Activated CD8-positive, alpha-beta T cell treated with anti-CD3 and anti-CD28 coated beads for 36 hours (primary cell): ENCODE measurements at places on chromosomes 5 and 9. TPM values are rescaled to one million over a fixed set of nuclear protein-coding genes. Genes with fewer than 3 reads are reported as not detected.
A peak's percentile ranks its signal among the peaks of the same experiment; 100 is the strongest.

GRCh38 chr9:130845254-130845653 lies 10.2 kb downstream of the ABL1 start:
- no peaks in the 10 kb centered on the region for H3K27me3 ChIP-seq
- H3K4me3 ChIP-seq, result no peak overlapping the region
- DNase-seq, result no peak
- H3K36me3 ChIP-seq, result no peaks in the 10 kb centered on the region
- H3K4me1 ChIP-seq, result peaks cover 19% of the 10 kb centered on the region

DNA sequence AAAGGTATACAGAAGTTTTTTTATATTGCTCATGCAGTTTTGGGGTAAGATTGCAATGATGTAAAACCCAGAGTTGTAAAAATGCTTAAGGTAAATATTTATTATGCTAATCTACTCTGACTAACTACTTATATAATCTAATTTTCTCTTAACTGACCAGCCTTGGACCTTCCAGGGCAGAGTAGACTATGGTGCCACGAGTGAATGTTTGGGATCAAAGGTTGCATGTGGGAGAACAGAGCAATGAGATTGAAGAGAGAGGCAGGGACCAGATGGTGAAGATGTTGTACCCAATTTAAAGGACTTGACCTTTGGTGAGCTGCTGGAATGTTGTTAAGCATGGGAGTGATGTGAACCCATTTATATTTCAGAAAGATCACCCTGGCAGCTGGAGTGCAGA lies 34.8 kb upstream of the PANK3 start:
- H3K36me3 ChIP-seq, result no peaks in the 10 kb centered on the region
- peaks cover 10% of the 10 kb centered on the region for H3K4me1 ChIP-seq
- no peak overlapping the region for H3K27ac ChIP-seq
- H3K27me3 ChIP-seq, result no peaks in the 10 kb centered on the region
- no peak overlapping the region for H3K4me3 ChIP-seq

GRCh38 chr5:148458036-148458888 lies 74.5 kb downstream of the FBXO38 start:
- peak; percentile 9 for DNase-seq
- no peaks in the 10 kb centered on the region for H3K36me3 ChIP-seq
- no peak overlapping the region for H3K27ac ChIP-seq
- H3K4me1 ChIP-seq, result peaks cover 15% of the 10 kb centered on the region
- H3K27me3 ChIP-seq, result peaks cover 21% of the 10 kb centered on the region
- no peak overlapping the region for H3K4me3 ChIP-seq

GRCh38 chr9:125631391-125632085 lies 75.5 kb downstream of the MAPKAP1 start:
- peaks cover 80% of the 10 kb centered on the region for H3K4me1 ChIP-seq
- peak overlapping the region; percentile 74 for H3K27ac ChIP-seq
- no peaks in the 10 kb centered on the region for H3K27me3 ChIP-seq
- H3K4me3 ChIP-seq, result no peak overlapping the region

- H3K27me3 ChIP-seq, result no peaks in the 10 kb centered on the region
- no peaks in the 10 kb centered on the region for H3K4me1 ChIP-seq
- DNase-seq, result no peak
- H3K4me3 ChIP-seq, result no peak overlapping the region
- no peak overlapping the region for H3K27ac ChIP-seq
Observed at GRCh38 chr5:2900360-2900759, 148.9 kb upstream of the IRX2 start.

GRCh38 chr5:110086658-110087388 lies 397.1 kb downstream of the MAN2A1 start:
- DNase-seq, result peak; percentile 84
- H3K4me1 ChIP-seq, result peaks cover 38% of the 10 kb centered on the region
- H3K27ac ChIP-seq, result peak overlapping the region; percentile 89
- H3K36me3 ChIP-seq, result no peaks in the 10 kb centered on the region
- H3K4me3 ChIP-seq, result peak overlapping the region; percentile 42

DNA sequence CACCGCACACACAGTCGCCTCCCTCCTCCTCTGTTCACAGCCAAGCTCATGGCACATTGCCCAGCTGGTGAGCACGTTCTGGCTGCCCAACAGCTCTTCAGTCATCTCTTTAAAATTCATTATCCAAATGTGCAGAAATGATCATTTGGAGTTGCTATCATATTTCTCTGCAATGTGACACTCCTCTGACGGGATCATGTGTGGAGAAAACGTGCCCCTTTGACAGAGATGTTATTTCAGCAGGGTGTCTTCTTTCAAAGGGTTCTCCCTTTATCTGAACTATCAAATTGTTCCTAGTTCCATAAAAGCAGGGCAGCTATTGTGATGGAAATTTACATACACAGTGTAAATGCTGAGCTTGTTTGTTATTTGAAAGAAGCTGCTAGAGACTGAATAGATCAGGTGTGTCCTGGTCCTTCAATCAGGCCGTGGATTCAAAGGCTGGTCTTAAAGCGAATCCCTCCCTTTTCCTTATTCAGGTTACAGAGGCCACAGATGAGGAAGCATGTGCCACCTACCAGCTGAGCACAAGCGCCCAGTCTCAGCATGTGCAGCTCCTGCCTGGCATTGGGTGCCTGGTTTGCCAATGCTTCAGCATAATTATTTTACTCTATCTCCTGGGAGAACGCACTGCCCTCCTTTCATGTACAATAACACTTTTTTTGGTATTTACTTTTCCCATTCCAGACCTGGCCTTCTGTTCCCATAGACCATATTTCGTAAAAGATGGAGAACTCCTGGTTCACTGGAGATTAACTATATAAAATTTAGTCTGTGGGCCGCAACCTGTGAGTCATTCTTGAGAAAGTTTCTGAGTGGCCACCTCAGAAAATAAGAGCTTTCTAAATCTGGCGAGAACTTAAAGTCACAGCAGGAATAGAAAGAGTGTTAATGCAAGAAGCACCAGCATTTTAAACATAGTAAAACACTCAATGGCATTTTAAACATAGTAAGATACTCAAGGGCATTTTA lies 433.7 kb downstream of the ENC1 start:
- DNase-seq, result no peak
- H3K27ac ChIP-seq, result no peak overlapping the region
- H3K4me1 ChIP-seq, result no peaks in the 10 kb centered on the region

GRCh38 chr5:149745943-149746324 lies 15.8 kb downstream of the PPARGC1B start:
- DNase-seq, result no peak
- H3K27me3 ChIP-seq, result no peaks in the 10 kb centered on the region
- H3K36me3 ChIP-seq, result peaks cover 2% of the 10 kb centered on the region
- no peak overlapping the region for H3K27ac ChIP-seq

- no peak overlapping the region for H3K4me3 ChIP-seq
- peaks cover 20% of the 10 kb centered on the region for H3K4me1 ChIP-seq
- no peak overlapping the region for H3K27ac ChIP-seq
- no peaks in the 10 kb centered on the region for H3K27me3 ChIP-seq
- H3K36me3 ChIP-seq, result no peaks in the 10 kb centered on the region
Observed at GRCh38 chr9:73121375-73121935, 30.2 kb upstream of the ANXA1 start.

GRCh38 chr9:71036501-71036900 lies 84.9 kb downstream of the TRPM3 start:
- H3K36me3 ChIP-seq, result no peaks in the 10 kb centered on the region
- H3K4me1 ChIP-seq, result no peaks in the 10 kb centered on the region
- no peaks in the 10 kb centered on the region for H3K27me3 ChIP-seq
- no peak for DNase-seq
- H3K27ac ChIP-seq, result no peak overlapping the region

- no peaks in the 10 kb centered on the region for H3K36me3 ChIP-seq
- no peaks in the 10 kb centered on the region for H3K27me3 ChIP-seq
- no peak overlapping the region for H3K27ac ChIP-seq
- H3K4me1 ChIP-seq, result no peaks in the 10 kb centered on the region
- H3K4me3 ChIP-seq, result no peak overlapping the region
Observed at GRCh38 chr5:8239198-8239597, 370.2 kb downstream of the MTRR start.

- H3K4me3 ChIP-seq, result no peak overlapping the region
- no peaks in the 10 kb centered on the region for H3K27me3 ChIP-seq
- H3K4me1 ChIP-seq, result no peaks in the 10 kb centered on the region
- H3K36me3 ChIP-seq, result no peaks in the 10 kb centered on the region
Observed at GRCh38 chr5:138148811-138149210, 9.6 kb upstream of the NME5 start.

DNA sequence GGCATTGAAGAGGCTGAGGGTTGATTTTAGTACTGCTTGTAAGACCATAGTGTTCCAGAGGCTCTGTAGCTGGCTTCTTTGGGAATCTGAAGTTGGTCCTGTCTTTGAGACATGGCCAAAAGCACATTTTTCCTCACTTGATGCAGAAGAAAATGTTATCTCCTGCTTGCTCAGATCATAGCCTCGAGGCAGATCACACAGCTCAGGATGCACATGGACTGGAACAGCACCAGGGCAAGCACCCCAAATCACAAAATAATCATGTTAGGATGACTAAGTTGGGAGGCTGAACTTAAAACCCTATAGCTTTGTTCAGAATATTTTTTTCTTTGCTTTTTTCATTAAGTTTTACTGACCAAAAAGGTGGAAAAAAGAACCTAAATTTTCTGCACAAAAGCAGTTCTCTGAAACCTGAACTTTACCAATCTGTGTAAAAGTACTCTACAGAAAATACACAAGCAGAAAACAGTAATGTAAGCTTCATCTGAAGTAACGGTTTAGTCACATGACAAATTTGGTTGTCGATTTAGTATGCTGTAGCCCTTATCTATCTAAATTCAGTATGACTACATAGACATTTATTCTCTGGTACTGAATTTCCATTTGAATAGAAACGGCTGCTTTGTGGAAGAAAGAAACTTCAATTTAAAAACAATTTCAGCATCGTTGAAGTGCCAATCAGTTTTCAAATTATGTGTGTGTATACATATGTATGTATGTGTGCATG lies 3.4 kb downstream of the KLHL9 start:
- H3K27ac ChIP-seq, result no peak overlapping the region
- peaks cover 66% of the 10 kb centered on the region for H3K4me1 ChIP-seq
- H3K36me3 ChIP-seq, result peaks cover 25% of the 10 kb centered on the region
- no peak for DNase-seq

GRCh38 chr9:89661391-89661949 lies 56.7 kb downstream of the GADD45G start:
- peaks cover 6% of the 10 kb centered on the region for H3K27me3 ChIP-seq
- H3K4me1 ChIP-seq, result peaks cover 16% of the 10 kb centered on the region
- no peak overlapping the region for H3K4me3 ChIP-seq

- H3K27ac ChIP-seq, result no peak overlapping the region
- H3K4me3 ChIP-seq, result no peak overlapping the region
- H3K27me3 ChIP-seq, result no peaks in the 10 kb centered on the region
- H3K36me3 ChIP-seq, result no peaks in the 10 kb centered on the region
- no peak for DNase-seq
- no peaks in the 10 kb centered on the region for H3K4me1 ChIP-seq
Observed at GRCh38 chr5:164650427-164650826, 1145.0 kb downstream of the MAT2B start.

- H3K27me3 ChIP-seq, result no peaks in the 10 kb centered on the region
- H3K4me3 ChIP-seq, result no peak overlapping the region
- no peaks in the 10 kb centered on the region for H3K36me3 ChIP-seq
- no peaks in the 10 kb centered on the region for H3K4me1 ChIP-seq
- H3K27ac ChIP-seq, result no peak overlapping the region
- no peak for DNase-seq
Observed at GRCh38 chr5:9263656-9264055, 282.2 kb downstream of the SEMA5A start.

- no peak overlapping the region for H3K27ac ChIP-seq
- no peaks in the 10 kb centered on the region for H3K27me3 ChIP-seq
- H3K36me3 ChIP-seq, result no peaks in the 10 kb centered on the region
- no peak for DNase-seq
- H3K4me1 ChIP-seq, result no peaks in the 10 kb centered on the region
Observed at GRCh38 chr5:109570362-109570874, 119.3 kb upstream of the MAN2A1 start.

- H3K4me3 ChIP-seq, result no peak overlapping the region
- H3K27ac ChIP-seq, result no peak overlapping the region
- H3K4me1 ChIP-seq, result no peaks in the 10 kb centered on the region
- H3K36me3 ChIP-seq, result no peaks in the 10 kb centered on the region
- DNase-seq, result no peak
- H3K27me3 ChIP-seq, result no peaks in the 10 kb centered on the region
Observed at GRCh38 chr5:107969847-107970246, 299.1 kb upstream of the EFNA5 start.

GRCh38 chr5:170312666-170313065 lies 15.1 kb upstream of the LCP2 start:
- peak; percentile 82 for DNase-seq
- H3K27me3 ChIP-seq, result no peaks in the 10 kb centered on the region
- no peaks in the 10 kb centered on the region for H3K36me3 ChIP-seq
- peaks cover 66% of the 10 kb centered on the region for H3K4me1 ChIP-seq

GRCh38 chr5:118185018-118185417 lies 803.3 kb downstream of the DTWD2 start:
- no peaks in the 10 kb centered on the region for H3K4me1 ChIP-seq
- no peaks in the 10 kb centered on the region for H3K36me3 ChIP-seq
- no peak for DNase-seq
- no peak overlapping the region for H3K27ac ChIP-seq
- no peaks in the 10 kb centered on the region for H3K27me3 ChIP-seq

GRCh38 chr5:112878760-112879159 lies 17.7 kb downstream of the SRP19 start:
- H3K4me3 ChIP-seq, result peak overlapping the region; percentile 26
- peaks cover 31% of the 10 kb centered on the region for H3K36me3 ChIP-seq
- peak overlapping the region; percentile 85 for H3K27ac ChIP-seq
- no peaks in the 10 kb centered on the region for H3K27me3 ChIP-seq

GRCh38 chr9:89955144-89955543 lies 350.3 kb downstream of the GADD45G start:
- H3K27me3 ChIP-seq, result no peaks in the 10 kb centered on the region
- DNase-seq, result no peak
- H3K4me3 ChIP-seq, result no peak overlapping the region
- peaks cover 5% of the 10 kb centered on the region for H3K4me1 ChIP-seq
- no peak overlapping the region for H3K27ac ChIP-seq
- no peaks in the 10 kb centered on the region for H3K36me3 ChIP-seq

- H3K27me3 ChIP-seq, result peaks cover 63% of the 10 kb centered on the region
- H3K4me3 ChIP-seq, result peak within 1 kb of the TSS; percentile 65
- no peak within 1 kb of the TSS for H3K27ac ChIP-seq
- H3K4me1 ChIP-seq, result peaks cover 28% of the 10 kb centered on the region
- no peaks in the 10 kb centered on the region for H3K36me3 ChIP-seq
Observed at GRCh38 chr5:107670932-107671741, at the start of gene EFNA5. EFNA5 (minus strand) TSS chr5:107670937.

GRCh38 chr9:117494401-117495090 lies 79.7 kb upstream of the ASTN2 start:
- H3K27me3 ChIP-seq, result peaks cover 2% of the 10 kb centered on the region
- no peaks in the 10 kb centered on the region for H3K36me3 ChIP-seq
- no peak for DNase-seq
- H3K4me1 ChIP-seq, result no peaks in the 10 kb centered on the region

SPINK5 gene
- total RNA-seq, result not detected

RELL2 gene
- total RNA-seq, result 31.4 TPM

REEP5 gene
- 40.6 TPM for total RNA-seq

FAM151B gene
- total RNA-seq, result 0.25 TPM

TOMM5 gene
- 168 TPM for total RNA-seq

ARHGEF39 gene
- total RNA-seq, result 16.0 TPM

BTNL8 gene
- total RNA-seq, result not detected

ALDH1A1 gene
- total RNA-seq, result not detected

OTP gene
- total RNA-seq, result not detected

FOXI1 gene
- total RNA-seq, result not detected
